Stimulated activated CD4-positive, alpha-beta T cell treated with anti-CD3 and anti-CD28 coated beads, Interleukin-4, amount 100 ng/mL, for 4 hours (primary cell): ENCODE measurements at places on chromosomes 6 and 20.

DNA sequence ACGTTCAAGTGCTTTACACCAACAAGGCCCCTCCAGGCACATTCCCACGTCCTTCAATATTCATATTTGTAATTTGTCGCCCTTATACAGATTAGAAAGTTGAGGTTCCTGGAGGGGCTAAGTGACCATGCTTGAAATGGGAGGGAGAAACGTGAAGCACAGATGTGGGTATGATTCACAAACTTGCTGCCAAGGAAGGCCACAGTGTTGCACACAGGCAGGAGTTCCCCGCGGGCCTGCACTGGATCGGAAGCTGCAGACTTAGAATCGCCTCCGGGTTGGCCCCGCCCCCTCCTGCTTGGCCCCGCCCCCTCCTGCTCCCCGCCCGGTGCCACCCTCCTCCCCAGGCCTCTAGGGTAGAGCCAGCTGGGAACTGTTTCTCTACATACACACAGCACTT is 58.2 kb upstream of the QKI start:
- DNase-seq: no peak

- DNase-seq: no peak
Observed at GRCh38 chr20:63748934-63749270, 9.3 kb downstream of the SLC2A4RG start.

DNA sequence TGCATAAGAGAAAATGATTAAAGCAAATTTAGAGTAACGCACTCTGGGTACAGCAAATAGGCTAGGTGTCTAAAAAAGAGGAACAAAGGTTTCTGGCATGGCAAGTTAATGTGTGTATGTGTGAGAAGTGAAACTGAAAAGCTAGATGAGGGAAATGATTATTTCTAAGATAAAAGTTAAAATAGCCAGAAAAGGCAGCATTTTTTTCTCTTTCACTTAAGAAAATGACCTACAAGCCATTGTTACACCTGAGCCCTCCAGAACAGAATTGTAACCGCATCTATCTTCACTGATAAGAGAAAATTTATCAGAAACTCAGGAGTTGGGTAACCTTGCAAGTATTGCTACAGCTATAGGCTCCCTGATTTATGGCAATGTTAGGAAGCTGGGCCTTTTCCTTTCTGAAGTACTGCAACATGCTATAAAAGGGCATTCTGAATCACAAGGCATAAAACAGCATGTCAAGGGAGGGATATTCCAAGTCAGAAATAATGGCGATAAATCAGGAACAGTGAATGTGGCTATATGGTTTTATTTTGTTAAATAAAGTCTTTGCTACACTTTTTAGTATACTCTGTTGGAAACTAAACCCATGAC is 395.3 kb downstream of the TBC1D32 start:
- no peak for DNase-seq

DNA sequence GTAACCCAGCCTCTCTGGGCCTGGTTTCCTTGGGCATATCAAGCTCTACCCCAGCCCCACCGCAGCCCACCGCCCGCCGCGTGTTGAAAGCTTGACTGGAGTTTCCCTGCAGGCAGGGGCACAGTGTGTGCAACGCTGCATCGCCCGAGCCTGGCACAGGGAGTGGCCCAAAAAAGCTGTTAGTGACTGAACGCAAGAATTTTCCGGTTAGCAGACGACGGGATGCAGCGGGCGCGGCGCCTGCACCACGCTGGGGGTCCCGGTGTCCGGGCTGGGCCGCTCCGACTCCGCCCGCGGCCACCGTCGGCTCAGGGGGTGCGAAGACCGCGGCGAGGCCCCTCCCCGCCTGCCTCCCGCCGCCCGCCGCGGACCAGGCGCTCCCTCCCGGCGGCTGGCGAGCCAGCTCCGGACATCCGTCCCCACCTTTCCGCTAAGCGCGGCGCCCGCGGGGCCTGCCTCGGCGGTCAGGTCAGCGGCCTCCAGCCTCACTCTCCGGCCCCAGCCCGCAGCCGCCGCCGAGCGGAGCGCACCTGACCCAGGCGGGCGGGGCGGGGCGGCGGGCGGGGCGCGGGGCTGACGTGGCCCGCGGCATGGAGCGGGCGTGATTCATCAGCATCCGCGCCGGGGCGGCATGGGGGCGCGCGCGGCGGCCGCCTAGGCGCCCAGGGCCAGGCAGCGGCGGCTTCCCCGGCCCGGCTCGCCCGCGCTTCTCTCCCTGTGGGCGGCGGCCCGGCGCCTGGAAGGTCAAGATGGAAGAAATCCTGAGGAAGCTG is at the start of gene ARFGEF3:
Gene ARFGEF3, plus strand, starts transcription at position 602 of the 773 bp plus-strand sequence. Its CDS starts 148 bp downstream, at position 750.
- peak; percentile 68 for DNase-seq

DNA sequence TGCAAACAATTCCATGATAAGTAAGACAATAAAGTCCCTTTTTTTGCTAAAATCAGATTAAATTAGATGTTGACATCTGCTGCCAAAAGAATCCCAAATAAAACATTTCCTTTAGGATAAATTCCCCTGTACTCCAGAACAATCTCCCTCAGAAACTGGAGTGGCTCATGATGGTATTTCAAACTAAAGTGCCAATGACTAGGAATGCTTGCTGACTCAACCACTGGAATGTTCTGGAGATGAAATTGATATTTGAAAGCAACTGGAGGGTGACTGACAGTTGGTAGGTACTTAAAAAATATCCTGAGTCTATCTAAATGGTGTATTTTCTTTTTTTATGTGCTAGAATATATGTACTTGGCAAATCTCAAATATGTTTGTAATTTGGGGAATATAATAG is 350.1 kb upstream of the TSHZ2 start:
- no peak for DNase-seq

DNA sequence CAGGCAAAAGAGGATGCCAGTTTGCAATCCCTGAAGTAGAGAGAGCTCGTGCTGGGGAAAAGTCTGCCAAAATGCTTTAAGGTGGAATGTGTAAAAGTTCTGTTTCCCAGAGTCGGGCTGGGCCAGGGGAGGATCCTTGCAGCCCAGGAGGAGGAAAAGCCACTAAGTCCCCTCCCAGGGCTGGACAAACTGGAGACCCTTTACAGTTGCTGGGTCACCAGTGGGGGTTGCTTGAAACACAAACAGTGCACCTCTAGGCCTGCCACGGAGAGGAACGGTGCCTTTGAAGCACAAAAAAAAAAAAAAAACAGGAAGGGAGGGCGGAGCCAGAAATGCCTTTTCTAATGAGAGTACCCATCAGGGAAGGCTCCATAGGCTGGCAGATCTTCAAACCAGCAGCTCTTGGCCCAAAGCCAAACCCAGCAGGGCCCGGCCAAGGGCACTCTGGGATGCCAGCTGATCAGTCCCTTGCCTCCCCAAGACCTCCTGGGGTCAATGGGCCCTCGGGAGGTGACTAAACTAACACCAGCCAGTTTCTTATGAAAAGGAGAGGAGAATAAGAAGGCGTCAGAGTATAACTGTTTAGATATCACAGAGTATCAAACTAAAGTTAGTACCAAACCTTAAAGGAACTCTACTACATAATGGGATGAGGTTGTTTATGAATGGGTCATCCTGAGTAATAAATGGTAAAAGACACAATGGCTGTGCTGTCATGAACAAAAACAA is 23.7 kb downstream of the HLA-A start:
- peak; percentile 51 for DNase-seq

GRCh38 chr6:24994812-24995211 is 59.1 kb upstream of the RIPOR2 start:
- DNase-seq: no peak

DNA sequence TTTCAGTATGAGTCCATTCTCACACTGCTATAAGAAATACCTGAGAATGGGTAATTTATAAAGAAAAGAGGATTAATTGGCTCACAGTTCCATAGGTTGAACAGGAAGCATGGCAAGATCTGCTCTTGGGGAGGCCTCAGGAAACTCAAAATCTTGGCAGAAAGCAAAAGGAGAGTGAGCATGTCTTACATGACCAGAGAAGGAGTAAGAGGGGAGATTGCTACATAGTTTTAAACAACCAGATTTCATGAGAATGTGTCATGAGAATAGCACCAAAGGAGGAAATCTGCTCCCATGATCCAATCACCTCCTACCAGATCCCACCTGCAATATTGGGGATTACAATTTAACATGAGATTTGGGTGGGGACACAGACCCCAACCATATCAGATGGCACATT is 672.4 kb downstream of the HTR1B start:
- no peak for DNase-seq

DNA sequence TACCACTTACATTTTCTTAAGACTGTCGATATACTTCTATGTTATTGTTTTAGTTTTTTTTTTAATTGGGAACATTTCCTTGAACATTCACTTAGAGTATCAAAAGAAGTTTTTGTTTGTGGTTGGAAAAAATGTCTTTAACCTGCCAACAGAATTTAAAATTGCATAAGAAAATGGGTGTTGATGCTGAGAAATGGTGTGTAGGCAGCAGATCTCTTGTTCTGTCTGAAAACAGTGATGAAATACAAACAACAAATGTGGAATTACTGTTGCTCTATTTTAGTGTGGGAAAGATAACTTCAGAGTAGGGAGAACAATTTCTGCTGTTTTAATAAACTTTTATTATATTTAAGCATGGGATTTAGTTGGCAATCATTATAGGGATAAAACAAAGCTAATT is 293.5 kb downstream of the CDKAL1 start:
- no peak for DNase-seq

- DNase-seq: no peak
Observed at GRCh38 chr6:92011681-92012245, 1407.6 kb downstream of the EPHA7 start.

DNA sequence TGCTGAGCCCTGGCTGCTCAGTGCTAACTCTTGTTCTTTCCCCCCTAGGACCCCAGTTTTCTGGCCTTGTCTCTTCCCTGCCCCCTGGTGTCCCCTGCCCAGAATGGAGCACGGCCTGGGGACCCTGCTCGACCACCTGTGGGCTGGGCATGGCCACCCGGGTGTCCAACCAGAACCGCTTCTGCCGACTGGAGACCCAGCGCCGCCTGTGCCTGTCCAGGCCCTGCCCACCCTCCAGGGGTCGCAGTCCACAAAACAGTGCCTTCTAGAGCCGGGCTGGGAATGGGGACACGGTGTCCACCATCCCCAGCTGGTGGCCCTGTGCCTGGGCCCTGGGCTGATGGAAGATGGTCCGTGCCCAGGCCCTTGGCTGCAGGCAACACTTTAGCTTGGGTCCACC is 11.9 kb downstream of the CCN5 start:
- DNase-seq: no peak

DNA sequence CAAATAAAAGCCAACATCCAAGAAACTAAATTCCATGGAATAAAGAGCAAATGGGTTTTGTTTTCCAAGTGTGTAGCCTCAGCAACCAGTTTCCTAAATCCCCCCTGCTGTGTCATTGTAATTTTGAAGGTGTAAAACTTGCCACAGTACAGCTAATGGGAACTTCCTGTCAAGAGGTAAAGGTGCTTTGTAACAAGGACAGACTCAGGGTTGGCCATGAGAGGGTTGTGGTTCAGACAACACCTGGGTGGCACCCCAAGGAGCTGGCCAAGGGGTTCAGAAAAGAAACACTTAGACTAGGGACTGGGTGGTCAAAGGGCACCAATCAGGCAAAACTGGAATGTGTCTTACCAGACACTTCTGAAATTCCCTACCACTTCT is 52.4 kb upstream of the LYRM2 start:
- DNase-seq: no peak

GRCh38 chr20:37797669-37798175 is 103.9 kb downstream of the CTNNBL1 start:
- DNase-seq: no peak

GRCh38 chr6:13743736-13744127 is 32.1 kb upstream of the RANBP9 start:
- no peak for DNase-seq

GRCh38 chr20:5056801-5057599 is 55.7 kb upstream of the SLC23A2 start:
- peak; percentile 73 for DNase-seq

DNA sequence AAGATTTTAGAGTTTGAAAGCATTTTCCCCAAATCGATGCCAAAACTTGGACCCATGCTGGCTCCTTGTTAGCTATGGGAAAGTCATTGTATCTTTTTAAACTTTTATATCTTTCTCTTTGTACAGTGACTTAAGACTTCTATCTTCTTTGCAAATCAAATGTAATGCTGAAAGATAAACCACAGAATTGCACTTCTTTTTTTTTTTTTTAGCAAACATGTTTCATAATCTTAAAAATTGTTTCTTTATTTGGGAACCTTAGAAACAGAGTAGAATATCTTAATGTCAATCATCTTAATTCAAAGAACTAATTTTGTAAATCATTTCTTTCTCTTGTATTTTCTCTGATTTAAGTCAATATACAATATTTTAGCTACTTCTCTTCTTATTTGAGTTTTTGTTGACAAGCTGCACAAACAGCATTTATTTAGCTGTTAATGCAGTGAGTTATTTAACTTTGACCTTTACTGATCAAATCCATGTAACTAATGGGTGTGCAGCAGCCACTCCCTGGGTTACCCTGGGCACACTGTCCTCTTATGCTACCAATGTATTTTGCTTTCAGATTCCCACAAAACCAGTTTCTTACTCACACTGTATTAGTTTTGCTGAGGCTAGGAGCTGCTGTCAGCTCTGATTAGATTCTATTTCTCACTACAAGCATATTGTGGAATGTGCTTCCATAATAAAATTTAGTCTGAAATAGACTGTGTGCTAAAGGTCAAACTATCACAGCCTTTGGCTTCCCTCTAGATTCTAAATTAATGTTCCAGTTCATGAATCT is 279.6 kb downstream of the ADGB start:
- DNase-seq: no peak

DNA sequence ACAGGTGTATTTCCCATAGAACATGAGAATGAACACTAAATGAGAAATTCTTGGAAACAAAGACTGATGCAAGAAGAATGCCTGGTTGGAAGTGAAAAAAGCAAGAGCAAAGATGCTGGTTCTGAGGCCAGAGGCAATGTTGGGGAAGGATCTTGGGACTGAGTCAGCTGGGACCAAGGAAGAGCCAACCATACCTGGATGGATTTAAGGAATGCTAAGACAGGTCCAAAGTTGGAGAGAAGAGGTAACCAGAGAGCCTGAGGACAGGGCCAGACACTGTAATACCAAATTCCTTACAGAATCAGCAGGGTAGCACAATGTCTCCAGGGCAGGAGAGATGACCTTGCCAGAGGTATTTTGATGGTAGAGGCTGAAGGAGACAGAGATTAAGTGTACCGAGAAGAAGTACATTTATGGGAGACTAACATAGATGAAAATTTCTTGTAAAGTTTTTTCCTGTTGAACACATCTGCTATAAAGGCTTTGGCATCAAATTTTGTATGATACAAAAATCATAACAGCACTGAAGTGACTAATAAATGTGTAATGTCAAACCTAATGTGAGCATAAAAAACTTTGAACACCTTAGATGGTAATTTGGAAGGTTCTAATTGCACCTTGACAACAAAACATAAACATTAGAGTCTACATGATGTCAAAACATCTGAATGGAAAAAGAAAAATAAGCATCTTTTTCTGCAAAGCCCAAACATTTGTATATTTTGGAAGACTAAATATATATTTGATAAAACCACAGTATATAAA is 221.7 kb upstream of the MARCKS start:
- DNase-seq: no peak

DNA sequence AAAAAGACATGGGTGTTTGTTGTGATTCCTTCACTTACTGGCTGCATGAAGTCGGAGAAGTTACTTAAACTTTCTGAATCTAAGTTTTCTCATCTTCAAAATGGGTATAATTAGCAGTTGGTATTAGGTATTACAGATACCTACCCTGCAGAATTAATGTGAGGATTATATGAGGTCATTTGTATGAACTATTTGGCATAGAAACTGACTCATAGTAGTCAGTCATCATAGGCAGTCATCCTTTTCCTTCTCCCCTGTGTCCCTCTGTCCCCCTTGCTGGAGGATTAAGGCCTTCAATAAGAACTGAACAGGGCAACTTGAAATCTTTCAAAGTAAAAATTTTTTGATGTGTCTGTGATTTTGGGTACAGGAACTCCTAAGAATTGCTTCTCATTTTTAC is 26.3 kb downstream of the RALGAPB start:
- no peak for DNase-seq

GRCh38 chr6:159959976-159960384 is 8.9 kb upstream of the IGF2R start:
- DNase-seq: no peak
